NCI-H774 (cell line): ENCODE measurements at places on chromosomes 13 and 19.

DNA sequence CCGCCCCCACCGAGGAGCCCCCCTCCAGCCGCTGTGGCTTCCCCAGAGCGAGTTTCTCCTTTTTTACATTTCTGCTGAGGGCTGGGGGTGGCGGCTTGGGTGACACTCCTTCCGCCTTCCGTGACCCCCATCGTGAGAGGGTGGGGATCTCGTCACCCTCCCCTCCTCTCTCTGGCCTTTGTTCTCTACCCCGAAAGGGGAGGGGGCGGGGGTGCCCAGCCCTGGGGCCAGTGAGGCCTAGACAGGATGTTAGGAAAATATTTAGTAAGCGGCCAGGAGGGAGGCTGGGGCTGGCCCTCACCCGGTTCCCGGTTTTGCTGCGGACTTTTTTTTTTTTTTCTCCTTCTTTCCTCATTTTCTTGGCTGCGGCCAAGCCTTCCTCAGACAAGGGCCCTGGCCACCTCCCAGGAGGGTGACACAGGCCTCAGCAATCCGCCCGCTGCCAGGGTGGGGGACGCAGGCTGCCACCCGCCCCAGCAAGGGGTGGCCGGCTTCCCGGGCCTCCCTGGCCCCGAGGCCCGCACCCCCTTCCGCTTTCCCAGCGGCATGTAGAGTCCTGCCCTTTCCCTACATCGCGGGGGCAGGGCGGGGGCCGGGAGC, 3.9 kb downstream of the MIDN start:
- DNase-seq, result no peak

DNA sequence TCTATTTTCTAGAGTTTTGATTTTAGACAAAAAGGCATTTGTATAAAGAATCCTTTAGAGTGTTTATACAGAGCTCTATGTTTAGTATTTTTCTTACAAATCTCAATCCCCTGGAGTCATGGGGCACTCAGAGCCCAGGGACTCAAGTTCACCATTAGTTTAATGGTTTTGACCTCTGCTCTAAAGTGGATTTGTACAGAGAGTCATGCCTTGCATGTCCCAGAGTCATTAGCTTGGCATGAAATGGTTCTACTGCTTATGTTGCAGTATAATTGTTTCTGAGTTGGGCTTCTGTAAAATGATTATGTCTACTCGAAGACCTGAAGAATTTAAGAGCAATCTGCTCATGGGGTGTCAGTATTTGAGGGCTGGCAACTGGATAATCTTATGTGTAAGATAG, 406.2 kb downstream of the DLEU7 start:
- no peak for DNase-seq

DNA sequence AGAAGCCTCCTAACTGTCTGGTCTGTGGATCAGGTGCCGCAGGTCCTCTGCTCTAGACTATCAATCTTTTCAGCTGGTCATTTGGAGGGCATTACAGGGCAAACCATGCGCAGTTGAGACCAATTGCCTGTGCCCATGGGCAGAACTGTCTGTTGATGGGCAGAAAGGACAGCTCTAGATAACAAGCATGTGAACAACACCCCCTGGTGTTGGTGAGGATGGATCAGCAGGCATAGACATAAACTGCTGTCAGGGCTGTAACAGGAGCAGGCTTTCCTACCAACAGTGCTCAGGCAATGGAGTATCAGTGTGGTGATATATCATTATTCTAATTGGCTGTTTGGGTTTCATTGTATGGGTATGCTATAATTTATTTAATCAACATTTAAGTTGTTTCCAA, 104.7 kb upstream of the KL start:
- DNase-seq, result peak; percentile 11

- DNase-seq, result no peak
Measured at GRCh38 chr13:92224052-92224821, 825.8 kb downstream of the GPC5 start.

GRCh38 chr19:40550951-40551350, 25.7 kb upstream of the SHKBP1 start:
- DNase-seq, result no peak

DNA sequence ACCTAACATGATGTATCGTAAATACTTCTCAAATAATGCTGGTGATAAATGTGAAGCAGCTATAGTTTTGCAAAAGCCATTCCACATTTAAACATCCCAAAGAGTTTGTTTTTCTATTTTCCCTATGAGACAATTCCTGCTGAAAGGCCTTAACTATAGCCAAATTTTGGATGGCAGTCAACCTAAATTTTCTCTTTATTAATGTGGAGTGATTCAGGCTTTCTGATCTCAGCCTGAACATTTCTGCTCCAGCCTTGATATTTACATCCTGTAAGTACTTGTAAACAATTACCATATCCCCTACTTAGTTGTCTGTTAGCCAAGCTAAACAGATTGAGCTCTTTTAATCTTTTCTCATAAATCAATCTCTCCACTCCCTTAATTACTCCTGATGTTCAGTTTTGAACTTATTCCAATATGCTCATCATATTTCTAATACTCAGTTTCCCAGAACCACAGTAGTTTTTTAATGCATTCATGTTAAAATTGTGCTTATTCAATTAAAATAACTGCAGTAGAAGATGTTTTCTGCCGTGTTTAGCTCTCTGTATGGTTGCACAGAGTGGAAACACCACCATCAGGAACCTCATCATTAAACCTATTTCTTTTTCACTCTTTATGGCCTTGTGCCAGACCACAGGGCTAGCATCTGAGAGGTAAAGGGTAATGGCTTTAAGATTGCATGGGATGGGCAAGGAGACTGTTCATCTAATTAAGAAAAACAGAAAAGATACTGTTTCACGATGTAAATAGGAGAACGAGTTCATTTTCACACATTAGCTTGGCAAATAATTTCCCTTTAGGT, 1235.2 kb upstream of the SLC10A2 start:
- DNase-seq, result no peak

GRCh38 chr19:21713761-21714160, 53.6 kb downstream of the ZNF100 start:
- no peak for DNase-seq

DNA sequence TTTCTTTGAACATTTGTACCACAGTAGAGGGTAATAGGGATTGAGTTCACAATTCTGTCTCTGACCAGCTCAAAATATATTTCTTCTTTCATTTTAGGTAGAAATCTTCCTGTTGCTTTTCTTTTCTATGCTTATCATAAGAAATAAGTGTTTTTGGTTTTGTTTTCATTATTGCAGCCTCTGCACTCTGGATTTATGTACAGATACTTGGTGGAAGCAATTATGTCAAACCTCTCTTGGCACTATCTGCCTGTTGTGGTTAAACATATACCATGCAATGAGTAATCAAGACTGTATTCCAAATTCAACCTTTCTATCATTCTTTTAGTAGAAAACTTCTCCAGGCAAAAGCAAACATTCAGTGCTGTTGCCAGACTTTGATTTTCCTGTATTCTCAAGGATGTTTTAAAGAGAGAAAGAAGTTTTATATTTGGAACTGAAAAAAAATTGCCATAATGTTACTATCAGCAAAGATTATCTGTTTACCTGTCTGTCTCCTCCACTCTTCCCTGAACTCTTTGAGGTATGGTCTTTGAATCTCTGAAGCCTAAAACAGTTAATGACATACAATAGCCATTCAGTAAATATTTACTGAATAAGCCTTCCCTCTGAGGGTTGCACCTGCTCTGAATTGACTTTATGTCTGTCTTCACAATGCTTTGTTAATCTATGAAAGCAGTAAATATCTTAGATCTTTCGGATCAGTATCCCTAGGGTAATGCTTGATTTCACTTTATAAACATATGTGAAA, 612.5 kb upstream of the PRR20A start:
- DNase-seq, result peak; percentile 65

DNA sequence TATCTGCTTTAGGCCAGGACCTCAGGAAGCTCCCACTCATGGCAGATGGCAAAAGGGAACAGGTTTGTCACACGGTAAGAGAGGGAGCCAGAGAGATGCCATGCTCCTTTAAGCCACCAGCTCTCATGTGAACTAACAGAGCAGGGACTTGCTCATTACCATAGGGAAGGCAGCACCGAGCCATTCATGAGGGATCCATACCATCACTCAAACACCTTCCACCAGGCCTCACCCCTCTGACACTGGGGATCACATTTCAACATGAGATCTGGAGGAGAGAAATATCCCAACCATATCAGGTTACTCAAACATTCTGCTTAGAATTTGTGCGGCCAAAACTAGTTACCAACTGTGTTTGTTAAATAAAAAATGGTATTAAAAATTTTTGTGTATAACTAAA, 427.0 kb downstream of the UQCRFS1 start:
- no peak for DNase-seq

GRCh38 chr13:26262156-26262555, 8.2 kb downstream of the CDK8 start:
- DNase-seq, result no peak

DNA sequence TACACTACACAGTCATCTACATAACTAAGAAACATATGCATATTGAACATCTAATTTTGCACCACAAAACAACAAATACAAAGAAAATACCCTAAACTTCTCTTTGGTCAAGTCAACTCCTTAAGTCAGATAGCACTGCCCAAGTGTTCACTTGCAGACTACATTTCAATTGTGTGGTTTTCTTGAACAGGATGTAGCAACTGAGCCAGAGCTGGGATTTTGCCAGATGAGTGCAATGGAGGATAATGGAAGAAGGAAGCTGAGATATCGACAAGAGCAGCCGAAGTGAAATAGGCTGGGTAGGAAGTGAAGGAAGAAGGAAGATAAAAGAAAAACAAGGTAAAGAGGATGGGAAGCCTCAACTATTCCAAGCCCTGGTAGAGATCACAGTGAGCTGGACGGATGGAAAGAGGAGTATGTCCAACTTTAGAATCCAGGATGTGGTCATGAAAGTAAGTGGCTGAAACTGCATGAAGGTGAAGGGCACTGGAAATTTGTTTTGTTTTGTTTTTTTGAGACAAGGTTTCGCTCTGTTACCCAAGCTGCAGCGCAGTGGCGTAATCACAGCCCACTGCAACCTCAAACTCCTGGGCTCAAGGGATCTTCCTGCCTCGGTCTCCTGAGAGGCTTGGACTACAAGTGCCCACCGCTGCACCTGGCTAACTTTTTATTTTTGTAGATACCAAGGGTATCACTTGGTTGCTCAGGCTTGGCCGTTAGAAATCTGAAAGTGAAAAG, 15.0 kb downstream of the NUFIP1 start:
- no peak for DNase-seq

DNA sequence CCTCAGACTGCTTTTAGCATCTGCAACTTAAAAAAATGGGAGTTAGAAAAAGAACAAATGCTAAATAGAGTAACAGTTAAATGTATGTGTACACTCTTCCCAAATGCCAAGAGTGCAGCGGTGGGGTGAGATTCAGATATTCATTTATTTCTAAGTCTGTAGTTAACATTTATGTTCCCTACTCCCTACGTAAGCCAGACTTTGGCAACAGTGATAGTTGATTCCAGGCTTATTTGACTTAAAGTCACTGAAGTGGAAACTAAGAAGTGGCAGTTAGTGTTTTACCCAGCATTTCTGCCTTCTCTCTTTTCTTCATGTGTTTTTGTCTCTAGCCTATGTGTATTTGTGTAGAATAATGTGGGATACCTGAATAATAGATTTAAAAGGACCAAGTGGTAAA, 4.5 kb downstream of the MIR17HG start:
- no peak for DNase-seq

DNA sequence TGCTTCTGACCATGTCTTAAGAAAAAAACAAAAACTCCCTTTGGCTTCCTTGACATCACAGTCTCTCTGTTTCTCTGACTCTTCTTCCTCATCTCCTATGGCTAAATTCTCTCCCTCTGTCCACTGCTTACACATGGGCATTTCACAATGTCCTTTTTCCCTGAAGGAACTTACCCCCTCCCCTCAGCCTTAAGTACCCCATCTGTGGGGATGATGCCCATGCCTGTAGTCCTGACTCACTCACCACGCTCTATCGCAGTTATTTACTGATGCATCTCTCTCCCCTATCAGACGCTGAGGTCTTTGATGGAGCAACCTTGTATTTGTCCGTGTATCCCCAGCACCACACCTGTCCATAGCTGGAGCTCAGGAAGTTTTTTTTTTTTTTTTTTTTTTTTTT, 32.4 kb downstream of the ACTN4 start:
- DNase-seq, result no peak

DNA sequence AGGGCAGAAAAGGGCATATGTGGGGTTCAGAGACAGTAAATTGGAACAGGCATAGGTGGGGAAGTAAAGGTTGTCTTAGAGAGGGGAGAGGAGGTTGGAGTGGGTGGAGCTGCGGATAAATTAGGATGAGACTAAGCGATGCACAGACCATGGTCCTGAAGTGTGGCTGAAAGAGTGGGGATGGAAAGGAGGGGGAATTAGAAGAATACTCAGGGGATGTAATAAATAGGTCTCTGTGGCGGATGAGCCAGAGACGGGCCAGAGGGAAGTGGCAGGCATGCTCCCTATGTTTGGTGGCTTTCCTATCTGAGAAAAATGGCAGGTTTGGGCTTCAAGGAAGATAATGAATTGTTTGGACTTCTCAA, 123.4 kb downstream of the OLFM4 start:
- DNase-seq, result no peak

DNA sequence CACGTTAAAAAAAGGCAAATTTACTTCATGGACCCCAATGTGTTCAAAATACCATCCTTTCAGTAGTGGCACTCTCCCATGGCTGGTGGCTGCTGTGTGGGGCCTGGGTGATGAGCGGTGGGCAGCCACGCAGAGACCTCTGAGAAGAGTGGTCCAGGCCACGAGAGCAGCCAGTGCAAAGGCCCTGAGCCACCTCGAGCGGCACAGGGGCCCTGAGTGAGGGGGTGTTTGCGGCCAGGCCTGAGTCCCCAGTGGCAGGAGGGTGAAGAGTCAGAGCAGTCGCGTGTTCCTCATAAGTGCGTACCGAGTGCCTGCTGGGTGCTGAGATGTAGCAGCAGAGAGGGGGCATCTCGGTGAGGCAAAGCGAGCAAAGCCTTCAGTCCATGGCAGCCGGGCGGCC, 7.0 kb downstream of the ZNF444 start:
- DNase-seq, result no peak

GRCh38 chr13:76316998-76317527, 569.1 kb downstream of the KCTD12 start:
- no peak for DNase-seq

- no peak for DNase-seq
Measured at GRCh38 chr13:100128373-100128772, 39.5 kb downstream of the PCCA start.

- DNase-seq, result peak; percentile 80
Measured at GRCh38 chr19:47240996-47241918, 10.3 kb upstream of the BBC3 start.

GRCh38 chr13:39269411-39269810, 231.2 kb downstream of the NHLRC3 start:
- no peak for DNase-seq

DNA sequence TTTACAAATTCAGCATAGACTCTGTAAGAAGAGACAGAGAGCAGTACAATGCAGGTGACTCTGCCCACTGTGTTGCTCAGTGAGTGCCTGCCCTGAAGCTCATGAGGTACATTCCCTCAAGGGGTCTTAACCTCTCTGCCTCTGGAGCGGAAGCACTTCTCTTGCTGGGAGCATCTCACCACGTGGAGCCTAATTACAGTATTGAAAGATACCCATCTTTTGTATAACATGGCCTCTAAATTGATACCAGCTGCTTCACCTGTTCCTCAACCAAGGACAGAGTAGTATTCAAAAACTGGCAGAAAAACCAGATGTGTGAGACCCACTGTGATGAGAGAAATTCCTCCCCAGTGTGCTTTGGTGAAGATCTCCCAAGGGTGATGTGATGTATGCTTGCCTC, 77.1 kb downstream of the SACS start:
- no peak for DNase-seq
